ENCODE measurements at places on chromosomes 1 and 21.

GRCh38 chr1:103435443-103435842 lies 90.1 kb upstream of the RNPC3 start:
- no peak for DNase-seq

GRCh38 chr1:226679853-226680516 lies 59.1 kb downstream of the ITPKB start:
- peak; percentile 86 for DNase-seq

DNA sequence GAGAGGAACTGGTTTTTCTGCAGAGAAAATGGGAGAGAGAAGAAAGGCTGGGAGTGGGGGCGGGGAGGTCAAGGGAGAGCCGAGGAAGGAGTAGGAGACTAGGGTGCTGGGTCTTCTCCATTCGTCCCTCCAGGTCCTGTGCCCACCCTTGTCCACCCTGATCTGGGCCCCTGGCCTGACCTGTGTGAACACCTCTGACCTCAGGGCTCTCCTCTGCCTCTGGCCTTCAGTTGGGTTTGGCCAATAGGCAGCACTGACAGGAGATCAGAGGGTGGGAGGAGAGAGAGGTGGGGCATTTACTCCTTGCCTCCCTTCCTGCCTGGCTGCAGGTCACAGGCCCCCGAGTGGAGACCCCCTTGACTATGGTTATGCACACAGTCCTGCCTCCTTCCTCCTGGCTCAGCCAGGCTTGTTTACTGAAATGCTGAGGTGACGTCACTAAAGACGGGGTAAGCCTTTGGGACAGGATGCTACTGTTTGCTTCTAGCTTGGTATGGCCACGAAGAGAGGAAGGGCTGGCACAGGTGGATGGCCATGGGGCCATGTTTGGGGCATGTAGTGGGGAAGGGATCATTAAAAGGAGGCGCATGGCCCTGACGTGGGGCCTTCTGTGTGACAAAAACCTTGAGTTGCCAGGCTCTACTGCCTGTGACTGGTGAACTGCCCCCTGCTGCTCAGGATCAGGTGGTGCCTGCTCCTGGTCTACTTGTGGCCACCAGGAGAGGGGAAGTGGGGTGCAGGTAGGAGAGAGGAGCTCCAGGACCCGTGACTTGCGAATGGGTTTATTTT lies 248.7 kb upstream of the CSF3R start:
- no peak for DNase-seq

- DNase-seq, result no peak
Observed at GRCh38 chr1:215970406-215970805, 403.3 kb downstream of the KCTD3 start.

DNA sequence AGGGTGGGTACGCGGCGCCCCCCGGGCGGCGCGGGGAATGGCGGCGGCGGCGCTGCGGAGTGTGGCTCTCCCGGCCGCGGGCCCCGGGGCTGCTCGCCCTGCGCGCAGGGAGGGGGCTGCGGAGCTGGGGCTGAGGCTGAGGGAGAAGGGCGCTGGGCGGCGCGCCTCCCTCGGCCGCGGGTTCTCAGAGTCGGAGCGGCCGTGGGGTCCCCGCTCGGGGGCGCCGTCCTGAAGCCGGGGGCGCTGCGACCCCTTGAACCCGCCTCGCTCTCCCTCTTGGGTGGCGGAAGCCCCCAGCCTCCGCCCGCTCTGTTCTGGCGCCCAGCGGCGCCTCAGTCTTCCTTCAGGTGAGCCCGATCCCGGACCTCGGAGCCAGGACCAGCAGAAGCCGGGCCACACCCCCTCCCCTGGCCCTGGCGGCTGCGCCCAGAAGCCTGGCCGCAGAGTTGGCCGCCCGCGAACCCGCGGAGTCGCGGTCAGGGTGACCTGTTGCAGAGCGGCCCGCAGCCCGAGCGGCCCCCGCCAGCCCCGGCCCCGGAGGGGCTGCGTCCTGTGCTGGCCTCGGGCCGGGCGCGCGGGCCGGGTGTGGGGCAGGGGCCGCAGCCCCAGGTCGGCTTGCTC lies 532 bp downstream of the RALGPS2 start:
- DNase-seq, result peak; percentile 48

All from activated naive CD4-positive, alpha-beta T cell treated with anti-CD3 and anti-CD28 coated beads, Interleukin-2, amount 10 ng/mL, durations not matched to agents 7 days and 5 days (primary cell).